ENCODE measurements at places on chromosomes 11 and 22. TPM values are rescaled to one million over a fixed set of nuclear protein-coding genes. Genes with fewer than 3 reads are reported as not detected.

Gene NXPE4
- 1.9 TPM for polyA plus RNA-seq

GRCh38 chr11:1397146-1397861 is 7.6 kb downstream of the BRSK2 start:
- no peak for DNase-seq

DNA sequence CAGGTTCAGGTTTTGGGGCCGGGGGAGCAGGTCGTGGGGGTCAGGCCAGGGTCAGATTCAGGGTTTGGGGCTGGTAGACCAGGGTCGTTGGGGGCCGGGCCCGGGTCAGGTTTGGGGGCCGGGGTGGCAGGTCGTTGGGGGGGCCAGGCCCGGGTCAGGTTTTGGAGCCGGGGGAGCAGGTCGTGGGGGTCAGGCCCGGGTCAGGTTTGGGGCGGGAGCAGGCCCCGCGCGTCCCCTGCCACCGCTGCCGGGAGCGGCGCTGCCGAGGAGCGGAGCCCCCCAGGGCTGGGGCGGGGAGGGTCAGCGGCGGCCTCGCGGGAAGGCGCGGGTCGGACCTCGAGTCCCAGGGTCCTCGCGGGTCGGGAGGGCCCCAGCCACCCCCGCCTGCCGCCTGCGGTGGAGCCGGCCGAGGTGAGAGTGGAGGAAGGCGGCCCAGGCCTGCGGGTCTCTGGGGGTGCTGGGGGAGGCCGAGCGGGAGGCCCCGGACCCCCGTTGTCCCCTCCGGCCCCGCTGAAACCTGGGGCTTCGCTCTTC is 535 bp downstream of the TRABD start:
- no peak for DNase-seq

DNA sequence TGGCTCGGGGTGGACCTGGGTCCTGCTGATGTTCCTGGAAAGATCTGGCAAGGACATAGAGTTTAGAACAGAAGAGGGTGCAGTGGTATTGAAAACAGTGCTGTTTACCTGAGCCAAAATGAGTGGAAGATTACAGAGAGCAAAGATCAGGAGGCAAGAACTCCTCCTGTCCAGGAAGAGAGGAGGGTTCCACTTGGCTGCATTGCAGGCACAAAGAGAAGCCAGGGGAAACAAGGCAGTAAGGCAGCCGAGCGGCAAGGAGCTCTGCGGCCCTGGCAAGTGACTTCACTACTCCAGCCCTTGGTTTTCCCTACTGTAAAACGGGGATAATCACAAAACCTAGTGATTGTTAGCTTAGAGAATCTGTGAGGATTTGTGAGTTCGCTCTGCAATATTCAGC is 3.7 kb upstream of the PACSIN2 start:
- no peak for DNase-seq

Measured in aorta (tissue), 5 donors.